NCI-H2081 treated with DMSO at 0.1 percent for 48 hours (cell line): ENCODE measurements at places on chromosomes 7 and 10.
A peak's percentile ranks its signal among the peaks of the same experiment; 100 is the strongest.

GRCh38 chr7:21771266-21771665 is 174.4 kb downstream of the CDCA7L start:
- DNase-seq, result no peak

DNA sequence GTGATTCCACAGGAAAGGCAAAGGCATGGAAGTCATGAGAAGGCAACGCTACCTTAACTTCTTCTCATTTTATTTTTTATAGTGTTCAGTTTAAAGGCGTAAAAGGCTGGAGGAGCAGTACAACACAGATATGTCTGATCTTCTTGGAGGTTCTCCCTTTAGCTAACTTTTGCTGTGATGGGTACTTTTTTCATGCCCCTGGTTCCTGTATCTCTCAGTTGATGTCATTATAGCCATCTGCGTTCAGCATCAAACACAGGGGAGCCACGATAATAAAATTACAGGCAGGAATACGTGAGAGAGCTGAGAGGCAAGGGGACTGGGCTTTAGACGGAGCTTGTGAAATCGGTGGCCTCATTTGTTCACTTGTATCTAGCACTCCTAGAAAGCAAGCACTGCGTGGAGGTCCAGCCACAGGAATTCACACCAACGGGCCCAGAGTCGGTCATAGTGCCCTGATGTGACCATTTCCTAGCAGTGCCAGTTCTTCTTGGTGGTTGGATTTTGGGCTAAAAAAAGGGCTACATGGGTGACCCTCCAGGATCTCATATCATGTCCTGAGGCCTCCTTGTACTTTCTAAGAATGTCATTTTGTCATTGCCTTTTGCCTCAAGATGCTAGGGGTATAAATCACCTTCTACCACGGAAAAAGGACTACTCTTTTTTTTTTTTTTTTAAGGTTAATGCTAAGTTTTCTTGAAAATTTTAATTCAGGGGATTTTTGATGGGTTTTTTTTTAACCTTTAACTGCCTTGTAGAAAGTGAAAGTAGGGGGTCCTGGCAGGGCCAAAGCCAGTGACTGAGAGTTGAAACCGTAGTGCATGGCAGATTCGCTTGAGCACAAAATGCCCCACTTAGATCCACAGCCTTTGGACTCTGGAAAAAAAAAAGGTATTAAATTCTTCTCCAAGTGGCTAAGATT is 191.5 kb downstream of the CELF2 start:
- DNase-seq, result no peak

DNA sequence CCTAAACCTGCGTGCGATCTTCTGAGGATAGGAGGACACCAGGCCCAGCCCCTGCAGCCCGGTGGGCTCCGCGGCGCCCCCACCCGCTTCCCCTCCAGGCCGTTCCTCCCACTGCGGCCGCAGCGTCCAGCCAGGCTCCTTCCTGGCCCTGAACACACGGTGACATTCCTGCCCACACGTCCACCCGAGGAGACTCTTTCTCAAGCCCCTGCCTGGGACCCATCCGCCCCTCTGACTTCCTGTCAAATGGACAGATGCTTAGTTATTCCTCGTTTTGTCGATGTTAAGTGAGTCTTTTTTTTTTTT is 32.4 kb upstream of the RNF32 start:
- DNase-seq, result no peak

- DNase-seq, result no peak
Measured at GRCh38 chr10:32409741-32410140, 36.2 kb upstream of the CCDC7 start.

- no peak for DNase-seq
Measured at GRCh38 chr10:126062131-126063032, 166.0 kb downstream of the FANK1 start.

GRCh38 chr7:86955895-86956503 is 103.5 kb downstream of the ELAPOR2 start:
- no peak for DNase-seq

DNA sequence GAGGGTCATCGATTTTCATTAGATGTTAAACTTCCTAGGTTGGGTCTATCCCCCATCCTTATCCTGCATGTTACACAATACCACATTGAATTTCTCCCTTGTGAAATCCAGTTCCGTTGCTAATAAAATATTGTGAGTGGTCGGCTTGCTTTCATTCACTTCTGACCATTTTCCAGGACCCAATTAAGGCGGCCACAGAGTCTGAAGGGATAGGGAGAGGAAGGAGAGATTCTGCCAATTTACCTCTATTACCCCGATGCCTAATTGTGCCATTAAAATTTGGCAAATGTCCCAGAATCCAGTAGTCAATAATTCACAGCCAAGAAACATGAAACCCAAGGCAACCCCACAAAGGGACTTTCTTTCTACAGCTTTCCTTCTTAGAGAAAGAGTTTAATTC is 129.9 kb downstream of the IPMK start:
- peak; percentile 62 for DNase-seq

- no peak for DNase-seq
Measured at GRCh38 chr10:50431791-50432190, 180.5 kb upstream of the ASAH2 start.

- DNase-seq, result no peak
Measured at GRCh38 chr10:58173391-58173790, 94.3 kb downstream of the IPMK start.

GRCh38 chr7:85038466-85038865 is 148.4 kb downstream of the SEMA3D start:
- no peak for DNase-seq

GRCh38 chr10:82826132-82826531 is 951.1 kb downstream of the NRG3 start:
- DNase-seq, result no peak

DNA sequence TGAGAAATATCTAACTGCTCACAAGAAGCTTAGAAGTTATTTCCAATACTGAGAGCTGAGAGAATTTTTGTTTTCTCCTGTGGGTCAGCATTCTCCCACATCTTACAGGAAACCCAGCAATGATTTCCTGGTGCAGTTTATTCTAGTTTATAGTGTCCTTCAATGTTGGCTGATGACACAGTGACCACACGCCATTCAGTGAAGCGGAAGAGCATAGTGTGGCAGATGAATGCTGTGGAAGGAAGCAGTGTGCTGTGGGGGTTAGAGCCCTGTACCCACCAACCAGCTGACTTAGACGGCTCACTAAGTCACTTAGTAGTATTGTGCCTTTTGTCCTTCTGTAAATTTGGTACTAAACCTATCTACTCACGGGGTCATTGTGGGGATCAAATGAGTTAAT is 1.4 kb upstream of the TMEM26 start:
- DNase-seq, result no peak

DNA sequence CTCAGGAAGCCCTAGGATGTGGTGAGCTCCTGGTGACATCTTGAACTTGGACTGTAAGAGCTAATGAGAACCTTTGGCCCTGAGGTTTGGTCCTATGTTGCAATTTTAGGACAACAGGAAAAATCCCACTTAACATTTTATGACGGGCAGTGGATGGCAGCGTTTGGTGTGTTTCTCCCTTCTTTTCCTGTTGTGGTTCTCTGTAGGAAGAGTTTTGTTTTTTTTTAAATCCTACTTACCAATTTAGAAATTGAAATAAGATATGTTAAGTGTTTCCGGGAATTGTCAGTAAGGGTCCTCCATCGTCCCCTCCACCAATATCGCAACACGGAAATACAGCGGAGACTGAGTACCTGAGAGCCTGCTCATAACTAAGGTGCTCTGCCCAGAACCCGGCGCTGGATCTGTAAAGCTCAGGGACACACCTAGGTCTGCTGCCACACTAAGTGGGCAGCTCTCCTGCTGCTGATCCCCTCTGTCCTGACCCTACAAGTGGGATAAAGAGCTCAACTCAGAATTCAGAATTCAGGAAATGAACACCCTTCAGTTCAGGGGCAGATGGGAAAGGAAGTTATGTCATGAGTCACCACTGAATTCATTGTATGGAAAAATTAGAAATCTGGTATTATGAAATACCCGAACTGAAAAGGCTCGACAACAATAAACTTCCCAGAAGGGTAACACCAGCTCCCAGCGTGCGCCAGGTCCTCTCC is 9.1 kb upstream of the PROSER2 start:
- DNase-seq, result no peak

DNA sequence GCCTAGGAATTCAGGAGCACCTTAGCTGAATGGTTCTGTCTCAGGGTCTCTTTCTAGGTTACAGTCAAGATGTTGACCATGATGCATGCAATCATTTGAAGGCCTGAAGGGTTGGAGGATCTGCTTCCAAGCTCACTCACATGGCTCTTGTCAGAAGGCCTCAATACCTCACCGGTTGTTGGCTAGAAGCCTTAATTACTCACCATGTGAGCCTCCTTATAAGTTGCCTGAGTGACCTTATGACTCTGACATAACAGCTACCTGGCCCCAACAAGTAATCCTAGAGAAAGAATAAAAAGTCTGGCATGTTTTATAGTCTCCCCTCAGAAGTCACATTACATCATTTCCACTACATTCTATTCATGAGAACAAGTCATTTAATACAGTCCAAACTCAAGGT is 3.4 kb upstream of the C1GALT1 start:
- no peak for DNase-seq

- no peak for DNase-seq
Measured at GRCh38 chr10:132869621-132870020, 72.7 kb downstream of the CFAP46 start.

- DNase-seq, result no peak
Measured at GRCh38 chr7:28481091-28481926, 69.0 kb downstream of the CREB5 start.

- no peak for DNase-seq
Measured at GRCh38 chr10:108957681-108958080, 965.6 kb downstream of the XPNPEP1 start.

GRCh38 chr10:100899171-100899570 is 13.6 kb upstream of the SLF2 start:
- DNase-seq, result no peak

DNA sequence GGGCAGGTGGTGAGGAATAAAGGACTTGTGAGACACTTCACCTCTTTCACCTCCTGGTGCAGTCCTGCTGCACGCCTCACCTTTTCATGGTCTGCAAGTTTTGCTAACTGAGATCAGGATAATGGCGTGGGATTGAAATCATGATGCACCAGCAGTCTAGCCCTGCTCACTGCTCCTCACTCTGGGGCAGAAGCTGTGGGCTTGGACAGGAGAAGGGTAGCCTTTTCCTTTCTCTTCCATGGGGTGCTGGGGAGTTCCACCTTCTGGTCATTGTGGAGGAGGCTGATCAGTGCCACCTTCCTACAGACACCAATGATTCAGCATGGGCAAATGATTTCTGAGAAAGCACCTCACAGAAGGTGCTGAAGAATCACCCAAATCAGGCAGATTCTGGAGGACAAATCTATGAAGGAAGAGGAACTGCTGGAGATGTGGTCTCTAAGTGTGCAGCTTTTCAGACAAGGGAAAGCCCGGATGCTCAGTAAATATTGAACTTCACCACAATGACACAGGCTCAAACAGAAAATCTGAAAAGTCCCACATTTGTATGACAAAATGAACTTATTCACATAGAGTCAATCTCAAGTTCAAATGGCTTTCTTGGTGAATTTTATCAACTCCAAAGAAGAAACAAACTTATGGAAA is 19.7 kb downstream of the MBL2 start:
- DNase-seq, result no peak

DNA sequence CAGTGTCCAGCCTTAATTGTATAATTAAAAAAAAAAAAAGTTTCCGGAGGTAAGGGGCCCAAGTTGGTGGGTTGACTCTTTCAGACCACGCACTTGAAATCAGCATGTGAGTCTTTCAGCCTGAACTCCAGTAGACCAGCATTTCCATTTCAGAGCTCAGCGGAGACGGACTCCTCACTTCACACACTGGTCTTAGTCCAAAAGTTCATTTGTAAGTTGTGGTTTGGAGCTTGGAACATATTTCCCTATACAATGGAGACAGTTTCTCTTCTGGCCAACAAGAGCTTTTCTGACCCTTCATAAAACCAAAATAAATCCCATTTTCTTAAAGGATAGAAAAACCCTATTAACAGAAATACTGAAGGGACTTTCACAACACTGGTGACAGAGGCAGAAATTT is 41.0 kb downstream of the ATXN7L1 start:
- DNase-seq, result no peak

DNA sequence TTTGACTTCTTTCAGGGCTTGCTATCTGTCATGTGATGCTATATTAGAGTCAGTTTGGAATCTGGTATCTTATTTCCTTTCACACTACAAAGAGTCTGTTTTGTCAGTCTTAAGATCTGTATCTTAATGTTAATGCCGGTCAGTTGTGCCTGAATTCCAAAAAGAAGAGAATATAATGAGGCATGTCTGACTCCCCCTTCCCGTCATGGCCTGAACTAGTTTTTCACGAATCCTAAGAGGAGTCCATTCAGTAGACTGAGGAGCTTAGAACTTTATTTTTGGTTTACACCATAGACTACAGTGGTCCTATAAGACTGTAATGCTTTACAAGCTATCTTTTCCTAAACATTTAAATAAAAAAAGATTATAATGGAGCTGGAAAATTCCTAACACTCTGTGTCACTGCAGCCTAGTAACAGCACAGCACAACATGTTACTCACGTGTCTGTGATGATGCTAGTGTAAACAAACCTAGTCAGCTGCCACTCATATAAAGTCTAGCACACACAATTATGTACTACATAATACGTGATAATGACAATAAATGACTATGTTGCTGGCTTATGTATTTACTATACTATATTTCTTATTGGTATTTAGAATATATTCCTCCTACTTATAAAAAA is 50.6 kb downstream of the VPS41 start:
- DNase-seq, result peak; percentile 35

- DNase-seq, result no peak
Measured at GRCh38 chr7:155463114-155463811, 5.3 kb downstream of the EN2 start.

DNA sequence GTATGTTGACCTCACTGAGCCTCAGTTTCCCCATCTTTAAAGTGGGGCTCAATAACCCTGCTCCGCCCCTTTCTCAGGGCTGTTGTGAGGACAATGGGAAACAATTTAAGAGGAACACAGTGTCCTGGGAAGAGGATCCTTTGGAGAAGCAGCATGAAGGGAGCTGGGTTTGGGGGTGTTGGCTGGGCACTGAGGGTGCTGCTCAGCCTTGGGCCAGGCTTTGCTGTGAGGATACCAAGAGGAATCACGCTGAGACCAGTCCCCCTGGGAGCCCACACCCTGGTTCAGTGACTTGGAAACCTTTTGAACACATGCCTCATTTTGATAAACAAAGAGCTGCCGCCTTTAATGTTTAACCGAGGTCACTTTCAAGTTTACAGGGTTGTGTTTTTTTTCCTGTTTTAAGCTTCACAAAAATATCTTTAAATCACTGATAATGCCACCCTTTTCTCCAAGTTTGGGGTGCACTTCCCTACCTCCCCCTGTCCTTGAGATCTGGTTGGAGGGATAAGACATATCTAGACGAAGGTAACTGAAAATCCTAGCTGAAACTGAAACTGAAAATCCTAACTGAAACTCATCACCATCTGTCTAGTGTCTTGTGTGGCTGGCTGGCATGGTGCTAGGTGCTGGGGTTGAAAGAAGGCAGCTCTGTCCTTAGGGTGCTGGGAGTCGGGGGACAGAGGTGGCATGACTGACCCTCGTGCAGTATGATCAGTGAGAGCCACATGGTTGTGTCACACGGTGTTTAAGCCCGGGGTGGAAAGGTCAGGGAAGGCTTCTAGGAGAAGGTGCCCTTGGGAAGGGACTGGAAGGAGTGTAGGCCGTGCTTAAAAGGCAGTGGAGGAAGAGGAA is 27.7 kb downstream of the ZNF775 start:
- no peak for DNase-seq
